ENCODE measurements at places on chromosomes 2 and 18.

GRCh38 chr18:27274901-27275300 lies 89.8 kb upstream of the CHST9 start:
- DNase-seq, result no peak

GRCh38 chr2:237412988-237413776 lies 782 bp downstream of the COL6A3 start:
- DNase-seq, result no peak

GRCh38 chr2:61478086-61478485 lies 7.2 kb upstream of the USP34 start:
- no peak for DNase-seq

- no peak for DNase-seq
Observed at GRCh38 chr2:119536211-119536610, 8.0 kb upstream of the CFAP221 start.

- no peak for DNase-seq
Observed at GRCh38 chr2:168552450-168552856, 96.4 kb downstream of the CERS6 start.

- DNase-seq, result peak; percentile 93
Observed at GRCh38 chr18:58682429-58683069, 11.3 kb downstream of the MALT1 start.

DNA sequence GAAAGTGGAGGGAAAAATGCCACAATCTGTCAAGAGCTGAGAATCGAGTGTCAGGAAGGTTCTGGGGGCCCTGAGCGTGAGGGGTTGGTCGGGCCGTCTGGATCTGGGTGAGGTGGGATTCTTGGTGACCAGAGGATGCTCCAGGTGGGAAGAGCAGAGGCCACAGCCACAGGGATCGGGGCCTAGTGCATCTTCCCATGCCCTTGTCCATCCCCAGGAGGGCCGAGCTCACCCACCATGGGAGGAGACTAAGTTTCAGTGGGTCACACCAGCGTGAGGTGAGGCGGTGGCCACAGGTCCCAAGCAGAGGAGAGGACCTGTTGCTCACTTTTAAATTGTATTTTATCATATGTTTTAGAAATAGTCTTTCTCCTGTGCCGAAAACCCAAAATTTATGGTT lies 70.0 kb downstream of the TMEM18 start:
- no peak for DNase-seq

DNA sequence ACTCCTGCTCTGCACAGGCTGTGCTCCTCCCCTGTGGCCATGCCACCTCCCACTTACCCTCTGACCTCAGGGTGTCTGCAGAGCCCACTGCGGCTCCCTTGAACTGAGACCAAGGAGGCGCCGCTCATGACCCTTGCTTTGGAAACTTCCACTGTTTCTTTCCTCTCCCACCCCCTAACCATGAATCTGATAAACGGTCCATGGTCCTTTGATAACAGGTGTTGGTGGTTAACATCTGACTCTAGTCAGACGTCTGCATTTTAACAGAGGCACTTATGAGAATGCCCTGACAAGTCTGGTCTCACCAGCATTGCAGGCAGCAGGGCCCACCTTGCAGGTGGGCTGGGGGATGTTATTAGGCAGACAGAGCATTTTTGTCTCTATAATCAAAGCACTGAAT lies 113.6 kb upstream of the APCDD1 start:
- no peak for DNase-seq

- DNase-seq, result no peak
Observed at GRCh38 chr18:59265246-59265973, 7.8 kb downstream of the RAX start.

DNA sequence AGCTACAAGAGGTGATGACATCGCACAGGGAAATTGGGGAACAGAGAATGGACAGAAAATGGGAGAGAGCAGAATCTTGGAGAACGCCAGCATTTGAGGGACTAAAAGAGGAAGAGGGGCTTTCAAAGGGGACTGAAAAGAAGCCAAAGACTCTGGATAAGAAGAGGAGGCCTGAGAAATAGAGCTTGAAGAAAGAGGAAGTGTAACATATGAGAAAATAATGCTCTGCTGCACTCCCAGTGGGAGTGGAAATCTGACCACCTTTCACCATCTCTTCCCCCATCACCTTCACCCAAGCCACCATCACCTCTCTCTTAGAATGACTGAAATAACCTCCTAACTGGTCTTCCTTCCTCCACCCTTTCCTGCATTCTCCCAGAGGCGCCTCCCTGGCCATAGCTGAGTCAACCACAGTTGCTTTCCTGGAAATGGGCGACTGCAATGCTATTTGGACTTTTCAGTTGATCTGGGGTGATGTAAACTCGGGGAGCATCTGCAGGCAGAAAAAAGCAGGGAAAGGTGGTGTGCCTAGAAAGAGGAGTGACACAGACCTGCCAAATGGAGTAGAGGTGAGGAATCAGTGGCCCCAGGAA lies 16.8 kb downstream of the CXCR1 start:
- DNase-seq, result no peak

DNA sequence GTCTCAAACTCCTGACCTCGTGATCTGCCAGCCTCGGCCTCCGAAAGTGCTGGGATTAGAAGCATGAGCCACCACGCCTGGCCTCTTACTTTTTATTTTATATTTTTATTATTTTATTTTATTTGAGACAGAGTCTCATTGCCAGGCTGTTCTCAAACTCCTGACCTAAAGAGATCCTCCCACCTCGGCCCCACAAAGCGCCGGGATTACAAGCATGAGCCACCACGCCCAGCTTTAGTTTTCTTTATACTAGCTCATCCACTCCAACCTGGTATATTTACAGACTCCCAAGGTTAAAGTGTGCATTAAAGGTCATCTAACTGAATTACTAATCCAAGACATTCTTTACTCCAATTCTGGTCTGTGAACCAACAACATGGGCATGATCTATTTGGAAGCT lies 26.8 kb downstream of the ATAD2B start:
- no peak for DNase-seq

DNA sequence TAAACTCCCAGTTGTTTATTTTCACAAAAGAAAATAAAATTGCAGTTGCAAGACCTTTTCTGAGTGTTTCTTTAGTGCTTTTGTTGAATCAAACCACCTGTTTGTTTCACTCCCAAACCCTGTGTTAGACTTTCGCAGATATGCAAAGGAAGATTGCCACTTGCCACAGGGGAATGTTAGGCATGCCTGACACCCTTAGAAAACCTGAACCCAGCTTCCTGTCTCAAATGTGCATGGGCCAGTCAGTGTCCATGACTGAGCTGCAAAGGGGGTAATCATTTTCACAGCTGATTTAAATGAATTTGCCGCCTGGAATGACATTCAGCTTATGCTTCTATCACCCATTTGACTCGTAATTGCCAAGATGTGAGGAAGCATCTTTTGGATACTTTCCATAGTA lies 17.5 kb downstream of the TGOLN2 start:
- DNase-seq, result no peak

DNA sequence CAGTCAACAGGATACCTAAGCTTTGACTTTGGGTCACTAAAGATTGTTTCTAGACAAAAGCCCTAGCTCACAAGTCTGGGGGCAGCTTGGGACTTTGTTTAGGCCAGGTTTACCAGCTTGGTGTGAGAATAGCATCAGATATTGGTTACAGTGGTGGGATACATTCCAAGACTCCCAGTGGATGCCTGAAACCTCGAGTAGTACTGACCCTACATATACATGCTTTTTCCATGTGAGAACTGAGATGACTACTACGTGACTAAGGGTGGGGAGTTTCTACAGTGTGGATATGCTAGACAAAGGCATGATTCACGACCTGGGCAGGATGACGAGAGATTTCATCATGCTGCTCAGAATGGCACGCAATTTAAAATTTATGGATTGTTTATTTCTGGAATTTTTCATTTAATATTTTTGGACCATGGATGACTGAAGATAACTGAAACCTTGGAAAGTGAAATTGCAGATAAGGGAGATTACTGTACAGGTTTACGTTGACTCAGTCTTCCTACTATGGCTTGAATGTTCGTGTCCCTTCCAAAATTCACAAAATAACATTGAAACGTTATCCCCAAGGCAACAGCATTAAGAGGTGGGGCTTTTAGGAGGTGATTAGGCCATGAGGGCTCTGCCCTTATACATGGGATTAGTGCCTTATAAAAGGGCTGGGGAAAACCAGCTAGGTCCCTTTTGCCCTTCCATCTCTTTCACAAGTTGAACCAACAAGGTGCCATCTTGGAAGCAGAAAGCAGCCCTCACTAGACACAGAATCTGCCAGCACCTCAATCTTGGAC lies 50.2 kb upstream of the CTAGE1 start:
- DNase-seq, result no peak

DNA sequence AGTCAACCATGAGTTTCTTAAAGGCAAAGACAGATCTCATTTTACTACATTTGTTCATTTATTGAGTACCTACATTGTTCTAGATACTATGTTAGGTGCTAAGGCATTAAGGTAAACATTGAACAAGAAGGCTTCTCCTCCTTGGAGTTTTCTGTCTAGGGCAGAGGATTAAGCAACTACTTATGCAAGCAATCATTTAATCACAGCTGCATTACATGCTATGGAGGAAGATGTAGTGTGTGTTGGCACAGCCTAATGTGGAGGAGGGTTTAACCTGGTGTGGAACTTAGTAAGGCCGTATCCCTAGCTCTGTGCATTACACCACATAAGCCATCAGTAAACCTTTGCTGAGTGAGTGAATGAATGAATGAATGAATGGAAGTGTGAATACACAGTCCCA lies 106.5 kb upstream of the MAP3K20 start:
- no peak for DNase-seq

DNA sequence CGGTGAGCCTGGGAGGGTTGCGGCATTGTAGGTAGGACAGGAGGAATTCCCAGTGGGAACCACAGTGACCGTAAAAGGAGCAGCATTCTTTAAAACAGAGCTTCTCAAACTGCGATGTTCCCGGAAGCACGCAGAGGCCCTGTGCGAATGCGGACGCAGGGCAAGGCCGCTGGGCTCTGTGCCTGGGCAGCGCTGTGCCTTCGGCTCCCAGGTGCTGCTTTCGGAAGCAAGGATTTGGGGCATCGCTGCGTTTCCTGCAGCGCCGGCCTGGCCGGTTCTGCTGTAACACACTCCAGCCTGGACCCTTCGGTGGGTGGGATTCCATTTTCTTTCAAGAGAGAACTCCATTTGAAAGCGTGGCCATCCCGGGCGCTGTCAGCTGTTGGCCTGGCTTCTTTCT lies 118.6 kb downstream of the PTGR3 start:
- DNase-seq, result no peak

DNA sequence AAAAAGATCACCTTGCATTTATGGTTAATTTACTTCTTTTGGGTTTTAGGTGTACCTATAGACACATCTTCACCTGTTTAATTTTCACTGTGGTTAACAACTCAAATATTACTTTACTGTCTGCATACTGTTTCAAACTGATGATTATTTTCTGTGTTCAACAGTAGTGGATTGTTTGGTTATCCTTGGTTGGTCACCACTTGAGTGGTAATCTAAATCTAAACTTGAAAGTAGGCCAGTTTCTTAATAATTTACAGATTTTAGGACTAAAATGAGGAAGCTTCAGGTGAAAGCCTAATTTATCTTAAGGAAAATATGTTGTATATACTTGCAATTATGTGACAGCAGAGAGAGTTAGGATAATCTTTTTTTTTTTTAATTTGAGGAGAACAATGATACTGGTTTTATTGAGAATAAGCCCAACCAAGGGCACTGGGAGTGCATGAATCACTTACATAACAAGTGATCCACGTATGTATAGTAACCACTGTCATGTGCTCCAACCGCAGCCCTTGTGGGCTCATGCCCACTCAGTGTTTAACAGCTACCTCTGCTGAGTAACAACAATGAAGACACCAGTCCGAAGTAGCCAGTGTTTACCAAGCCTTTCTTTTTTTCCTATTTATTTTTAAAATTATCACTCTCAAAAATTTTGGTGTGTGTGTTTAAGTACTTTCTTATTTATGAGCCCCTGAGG lies 31.0 kb upstream of the WDSUB1 start:
- DNase-seq, result no peak

GRCh38 chr2:98487806-98488189 lies 43.1 kb downstream of the INPP4A start:
- peak; percentile 72 for DNase-seq

DNA sequence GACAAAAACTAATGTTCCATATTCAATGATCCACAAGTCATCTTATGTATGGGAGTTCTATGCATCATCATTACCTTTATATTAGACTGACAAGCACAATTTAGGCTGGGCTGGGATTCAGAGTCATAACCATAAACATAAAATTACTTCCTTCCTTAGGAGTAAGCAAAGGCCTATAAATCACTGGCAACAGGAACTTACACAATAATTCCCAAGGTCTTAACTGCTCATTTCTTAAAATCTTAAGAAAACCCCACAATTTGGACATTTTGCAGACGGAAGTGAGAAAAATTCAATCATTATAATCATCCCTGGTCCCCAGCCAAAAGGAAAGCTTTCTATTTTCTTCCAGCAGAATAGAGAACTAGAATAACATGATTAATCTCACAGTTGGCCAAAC lies 232.3 kb downstream of the DYM start:
- DNase-seq, result no peak

DNA sequence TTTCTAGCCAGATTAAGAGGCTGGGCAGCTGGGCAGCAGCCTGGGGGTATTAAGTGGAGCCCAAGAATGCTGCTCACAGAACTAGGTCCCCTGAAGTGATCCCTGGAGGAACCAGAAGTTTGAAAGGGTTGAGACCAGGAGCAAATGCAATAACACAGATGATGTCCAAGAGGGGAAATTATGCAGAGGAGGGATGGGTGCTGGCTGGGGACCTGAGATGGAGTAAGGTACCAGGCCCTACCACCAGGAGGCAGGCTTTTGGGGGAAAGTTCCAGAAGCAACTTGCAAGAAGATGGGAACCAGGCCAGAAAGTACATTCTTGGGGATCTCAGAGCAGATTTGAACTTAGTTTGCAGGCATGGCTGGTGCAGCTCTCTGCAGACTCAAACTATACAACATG lies 175.1 kb downstream of the NCK2 start:
- peak; percentile 31 for DNase-seq

DNA sequence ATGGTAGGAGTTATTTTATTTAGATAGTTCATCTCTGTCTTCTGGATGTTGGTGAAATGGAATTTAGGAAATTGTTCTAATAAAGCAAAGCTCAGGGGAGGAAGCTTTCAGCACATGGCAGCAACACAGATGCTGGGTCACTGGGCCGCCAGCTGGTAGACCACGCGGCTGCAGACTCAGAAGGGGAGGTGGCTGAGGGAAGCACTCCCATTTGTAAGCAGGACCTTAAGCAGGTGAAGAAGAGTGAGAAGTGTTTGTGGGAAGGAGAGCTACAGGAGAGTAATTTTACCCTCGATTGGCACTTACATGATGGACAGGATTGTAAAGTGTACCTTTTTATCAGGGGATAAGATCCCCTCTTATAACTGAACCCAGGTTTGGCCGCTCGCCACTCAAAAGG lies 24.4 kb downstream of the NMS start:
- no peak for DNase-seq

- peak; percentile 43 for DNase-seq
Observed at GRCh38 chr18:36066686-36067054, 689 bp downstream of the RPRD1A start.

DNA sequence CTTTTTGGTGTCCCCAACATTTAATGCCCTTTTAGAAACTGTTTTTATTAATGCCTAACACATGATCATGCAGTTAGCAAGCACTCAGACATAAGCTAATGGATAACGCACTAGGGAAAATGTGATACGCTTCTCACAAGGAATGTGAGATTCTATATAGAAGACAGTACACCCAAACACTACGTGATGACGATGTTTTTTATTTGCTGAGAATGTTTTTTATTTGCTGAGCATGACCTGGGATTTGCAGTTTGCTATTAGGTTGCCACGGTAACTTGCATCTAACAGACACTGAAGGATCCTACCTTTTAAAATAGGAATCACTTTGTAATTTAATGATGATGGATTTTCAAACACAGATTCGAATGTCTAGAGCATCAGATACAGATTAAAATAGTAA lies 4.9 kb downstream of the SMC6 start:
- DNase-seq, result no peak
